Activated CD8-positive, alpha-beta memory T cell treated with anti-CD3 and anti-CD28 coated beads, Interleukin-2, amount 10 ng/mL, durations not matched to agents 7 days and 5 days (primary cell): ENCODE measurements at places on chromosomes 6 and 20. TPM values are rescaled to one million over a fixed set of nuclear protein-coding genes. Genes with fewer than 3 reads are reported as not detected.

GRCh38 chr6:157221817-157222175, 101.5 kb downstream of the TMEM242 start:
- H3K36me3 ChIP-seq: peaks cover 2% of the 10 kb centered on the region
- peak overlapping the region; percentile 77 for H3K27ac ChIP-seq
- peak overlapping the region; percentile 62 for H3K4me3 ChIP-seq
- peaks cover 2% of the 10 kb centered on the region for H3K27me3 ChIP-seq
- peaks cover 30% of the 10 kb centered on the region for H3K4me1 ChIP-seq
- DNase-seq: no peak

DNA sequence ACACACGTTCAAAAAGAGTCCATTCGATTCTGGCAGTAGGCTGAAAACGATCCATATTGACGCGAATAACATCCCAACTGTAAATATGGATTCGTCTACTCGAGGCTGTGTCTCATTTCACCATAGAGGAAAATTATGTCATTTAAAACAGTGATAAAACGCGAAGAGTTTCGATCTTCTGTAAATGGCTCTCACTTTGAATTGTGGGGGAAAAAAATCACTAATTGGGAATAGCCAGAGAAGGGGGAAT, 845 bp upstream of the MARCKS start:
- no peak overlapping the region for H3K4me3 ChIP-seq
- H3K27ac ChIP-seq: no peak overlapping the region
- H3K4me1 ChIP-seq: peaks cover 18% of the 10 kb centered on the region
- no peak for DNase-seq
- H3K27me3 ChIP-seq: peaks cover 41% of the 10 kb centered on the region

LPA gene
- not detected for total RNA-seq

- no peaks in the 10 kb centered on the region for H3K27me3 ChIP-seq
- H3K4me1 ChIP-seq: no peaks in the 10 kb centered on the region
Measured at GRCh38 chr6:166450167-166450873, 67.6 kb upstream of the MPC1 start.

- peaks cover 2% of the 10 kb centered on the region for H3K36me3 ChIP-seq
- DNase-seq: peak; percentile 25
- H3K27ac ChIP-seq: no peak overlapping the region
- peaks cover 82% of the 10 kb centered on the region for H3K27me3 ChIP-seq
Measured at GRCh38 chr6:149983145-149983544, 19.4 kb downstream of the ULBP1 start.

JAG1 gene
- total RNA-seq: 0.54 TPM

- H3K27ac ChIP-seq: no peak overlapping the region
- H3K36me3 ChIP-seq: peaks cover 3% of the 10 kb centered on the region
- no peak for DNase-seq
- H3K4me1 ChIP-seq: peaks cover 13% of the 10 kb centered on the region
- no peaks in the 10 kb centered on the region for H3K27me3 ChIP-seq
Measured at GRCh38 chr6:34391473-34391785, 1.0 kb downstream of the NUDT3 start.

TCF15 gene
- not detected for total RNA-seq

- no peak overlapping the region for H3K4me3 ChIP-seq
- no peak for DNase-seq
- no peak overlapping the region for H3K27ac ChIP-seq
Measured at GRCh38 chr6:111789598-111789997, 83.7 kb downstream of the FYN start.

ECT2L gene
- total RNA-seq: not detected

- no peaks in the 10 kb centered on the region for H3K27me3 ChIP-seq
- H3K36me3 ChIP-seq: peaks cover 15% of the 10 kb centered on the region
- H3K4me3 ChIP-seq: no peak within 1 kb of the TSS
- H3K4me1 ChIP-seq: no peaks in the 10 kb centered on the region
- H3K27ac ChIP-seq: no peak within 1 kb of the TSS
Measured at GRCh38 chr6:160121558-160121957, at the start of gene SLC22A1. TSS of gene SLC22A1 (plus strand) at chr6:160121815. CDS start at chr6:160121936, 121 bp downstream.

GRCh38 chr20:33653218-33653899, 8.8 kb upstream of the C20orf144 start:
- no peaks in the 10 kb centered on the region for H3K27me3 ChIP-seq
- no peaks in the 10 kb centered on the region for H3K36me3 ChIP-seq

GRCh38 chr20:45510242-45510862, 5.1 kb downstream of the SPINT3 start:
- H3K4me3 ChIP-seq: no peak overlapping the region
- no peak overlapping the region for H3K27ac ChIP-seq
- DNase-seq: no peak
- peaks cover 41% of the 10 kb centered on the region for H3K27me3 ChIP-seq

- no peak overlapping the region for H3K27ac ChIP-seq
- H3K4me3 ChIP-seq: no peak overlapping the region
- DNase-seq: no peak
- no peaks in the 10 kb centered on the region for H3K4me1 ChIP-seq
- H3K36me3 ChIP-seq: no peaks in the 10 kb centered on the region
Measured at GRCh38 chr20:56098981-56099500, 93.7 kb upstream of the CBLN4 start.

DNA sequence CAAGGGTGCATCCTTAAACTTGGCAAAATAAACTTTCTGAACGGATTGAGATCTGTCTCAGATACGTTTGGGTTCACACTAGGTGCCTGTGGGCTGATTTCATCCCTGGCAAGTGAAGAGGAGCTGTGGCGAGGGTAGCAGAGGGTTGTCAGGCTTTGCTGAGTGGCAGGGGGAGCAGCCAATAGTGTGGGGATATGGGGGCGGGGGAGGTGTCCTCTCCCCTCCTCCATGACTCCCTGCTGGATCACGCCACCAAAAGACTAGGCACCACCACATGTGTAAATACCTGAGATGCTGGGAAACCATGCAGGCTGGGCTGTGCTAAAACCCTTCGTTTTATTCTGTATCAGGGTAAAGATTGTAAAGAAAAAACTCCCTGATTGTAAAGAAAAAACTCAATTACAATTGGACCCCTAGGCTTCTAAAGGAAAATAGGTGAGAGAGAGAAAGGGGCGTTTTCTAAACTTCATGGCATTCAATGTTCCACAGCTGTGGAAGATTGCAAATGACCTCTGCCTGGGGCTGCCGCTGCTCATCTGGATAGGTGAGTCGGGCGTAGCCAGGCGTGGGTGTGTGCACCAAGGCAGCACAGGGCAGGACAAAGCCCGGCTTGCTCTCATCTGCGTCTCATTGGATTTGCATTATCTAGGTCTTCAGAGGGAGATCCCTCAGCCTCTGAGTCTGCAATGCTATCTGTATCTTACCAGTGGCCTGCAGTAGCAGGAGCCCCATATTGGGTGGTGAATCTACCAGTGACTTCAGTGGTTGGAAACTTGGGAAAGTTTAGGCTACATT, 26.9 kb upstream of the ADTRP start:
- no peak overlapping the region for H3K27ac ChIP-seq
- H3K36me3 ChIP-seq: no peaks in the 10 kb centered on the region

TAF4 gene
- total RNA-seq: 24.2 TPM

- H3K27ac ChIP-seq: no peak overlapping the region
- peaks cover 8% of the 10 kb centered on the region for H3K27me3 ChIP-seq
- no peaks in the 10 kb centered on the region for H3K36me3 ChIP-seq
- no peaks in the 10 kb centered on the region for H3K4me1 ChIP-seq
- no peak for DNase-seq
Measured at GRCh38 chr6:39714802-39715201, 10.4 kb downstream of the KIF6 start.

GRCh38 chr6:51273228-51273961, 454.7 kb downstream of the TFAP2B start:
- no peak overlapping the region for H3K4me3 ChIP-seq
- H3K4me1 ChIP-seq: no peaks in the 10 kb centered on the region
- H3K27me3 ChIP-seq: no peaks in the 10 kb centered on the region
- H3K36me3 ChIP-seq: no peaks in the 10 kb centered on the region

GRCh38 chr6:76495909-76496308, 423.4 kb upstream of the IMPG1 start:
- no peaks in the 10 kb centered on the region for H3K27me3 ChIP-seq
- no peak overlapping the region for H3K27ac ChIP-seq
- no peaks in the 10 kb centered on the region for H3K36me3 ChIP-seq
- DNase-seq: no peak
- no peak overlapping the region for H3K4me3 ChIP-seq

DNA sequence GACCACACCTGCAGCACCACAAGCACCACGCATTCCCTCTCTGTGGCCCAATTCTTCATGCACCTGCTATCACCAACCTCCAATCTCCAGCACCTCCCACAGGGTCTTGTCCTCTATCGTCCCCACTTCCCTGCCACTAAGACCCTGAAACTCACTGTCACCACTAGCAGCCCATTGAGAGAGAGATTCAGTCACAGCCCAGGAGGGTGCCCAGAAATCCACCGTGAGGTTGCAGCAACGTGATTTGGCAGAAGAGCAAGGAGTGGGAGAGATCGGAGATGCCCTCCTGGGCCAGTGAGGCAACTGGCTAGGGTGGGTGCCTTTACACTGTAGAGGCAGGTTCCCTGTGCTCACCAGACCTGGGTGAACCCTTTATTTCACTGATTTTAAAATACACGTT, 90.1 kb downstream of the ANKRD60 start:
- H3K4me1 ChIP-seq: no peaks in the 10 kb centered on the region
- DNase-seq: no peak
- no peaks in the 10 kb centered on the region for H3K36me3 ChIP-seq
- peaks cover 43% of the 10 kb centered on the region for H3K27me3 ChIP-seq
- no peak overlapping the region for H3K27ac ChIP-seq
